Mesendoderm (in vitro differentiated cells): ENCODE measurements at places on chromosomes 5 and 9.

GRCh38 chr9:89842267-89842768 lies 237.5 kb downstream of the GADD45G start:
- no peak for DNase-seq

GRCh38 chr5:51225789-51226742 lies 157.2 kb upstream of the ISL1 start:
- peak; percentile 97 for DNase-seq

GRCh38 chr5:59173578-59173977 lies 590.7 kb downstream of the RAB3C start:
- DNase-seq: no peak

GRCh38 chr5:63958654-63959053 lies 3.6 kb downstream of the HTR1A start:
- DNase-seq: no peak
